ENCODE measurements at places on chromosomes 4 and X. TPM values are rescaled to one million over a fixed set of nuclear protein-coding genes. Genes with fewer than 3 reads are reported as not detected.

The SPATA18 gene
- total RNA-seq, result 3.9 TPM

The GAGE12E gene
- total RNA-seq, result not detected

The ODAPH gene
- total RNA-seq, result not detected

The MAGEB10 gene
- total RNA-seq, result not detected

The REPS2 gene
- 1.3 TPM for total RNA-seq

The ASB11 gene
- total RNA-seq, result not detected

The RADX gene
- under 0.01 TPM for total RNA-seq

The EIF1AX gene
- total RNA-seq, result 55.5 TPM

The GASK1B gene
- 95.3 TPM for total RNA-seq

The FGF2 gene
- total RNA-seq, result 13.3 TPM

The PLP1 gene
- total RNA-seq, result not detected

The RTL9 gene
- total RNA-seq, result not detected

The HTN3 gene
- not detected for total RNA-seq

The GUCY2F gene
- not detected for total RNA-seq

The C1QTNF7 gene
- total RNA-seq, result not detected

The C4orf36 gene
- 0.32 TPM for total RNA-seq

The MAGEB4 gene
- total RNA-seq, result not detected

The DCAF12L1 gene
- total RNA-seq, result 18.5 TPM

The KIAA1210 gene
- total RNA-seq, result not detected

The TACR3 gene
- not detected for total RNA-seq

The TMEM35A gene
- total RNA-seq, result 6.5 TPM

The FRMD7 gene
- total RNA-seq, result not detected

Measured in epithelial cell of umbilical artery (primary cell).